Cardiac muscle cell (in vitro differentiated cells and primary cell): ENCODE measurements at places on chromosomes 1 and 21.

GRCh38 chr1:171263901-171264300 lies 15.6 kb downstream of the FMO1 start:
- H3K27me3 ChIP-seq: no peaks in the 10 kb centered on the region
- DNase-seq: no peak
- no peak overlapping the region for H3K4me3 ChIP-seq
- no peak overlapping the region for H3K27ac ChIP-seq
- no peaks in the 10 kb centered on the region for H3K4me1 ChIP-seq

GRCh38 chr1:51519865-51520699 lies 1.0 kb upstream of the EPS15 start:
- no peaks in the 10 kb centered on the region for H3K36me3 ChIP-seq
- H3K27me3 ChIP-seq: no peaks in the 10 kb centered on the region
- H3K27ac ChIP-seq: no peak overlapping the region
- peaks cover 21% of the 10 kb centered on the region for H3K4me1 ChIP-seq
- DNase-seq: no peak
- no peak overlapping the region for H3K4me3 ChIP-seq

- no peak overlapping the region for H3K4me3 ChIP-seq
- H3K36me3 ChIP-seq: peaks cover 5% of the 10 kb centered on the region
- H3K27me3 ChIP-seq: no peaks in the 10 kb centered on the region
These were observed 21.0 kb downstream of the RAD54L start for GRCh38 chr1:46268578-46268977.

DNA sequence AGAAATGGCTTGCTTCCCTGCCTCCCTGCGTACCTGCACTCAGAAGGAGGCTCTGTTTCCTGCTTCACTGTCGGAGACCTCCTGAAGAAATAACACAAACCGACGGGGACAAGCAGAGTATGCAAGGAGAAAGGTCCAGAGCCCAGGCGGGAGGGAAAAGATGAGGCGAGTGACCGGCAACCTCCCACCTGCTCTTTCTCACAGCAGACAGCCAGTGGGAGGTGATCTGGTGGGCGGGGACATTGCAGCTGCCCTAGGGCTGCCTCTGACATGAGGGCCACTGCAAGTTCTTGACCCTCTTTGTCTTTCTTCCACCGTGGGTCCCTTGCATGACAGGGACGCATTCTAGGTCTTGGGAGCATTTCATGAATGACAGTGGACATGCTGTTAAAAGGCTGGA lies 368.2 kb downstream of the CAMTA1 start:
- H3K36me3 ChIP-seq: no peaks in the 10 kb centered on the region
- H3K27me3 ChIP-seq: no peaks in the 10 kb centered on the region
- H3K27ac ChIP-seq: no peak overlapping the region
- no peak overlapping the region for H3K4me3 ChIP-seq
- peak; percentile 22 for DNase-seq

DNA sequence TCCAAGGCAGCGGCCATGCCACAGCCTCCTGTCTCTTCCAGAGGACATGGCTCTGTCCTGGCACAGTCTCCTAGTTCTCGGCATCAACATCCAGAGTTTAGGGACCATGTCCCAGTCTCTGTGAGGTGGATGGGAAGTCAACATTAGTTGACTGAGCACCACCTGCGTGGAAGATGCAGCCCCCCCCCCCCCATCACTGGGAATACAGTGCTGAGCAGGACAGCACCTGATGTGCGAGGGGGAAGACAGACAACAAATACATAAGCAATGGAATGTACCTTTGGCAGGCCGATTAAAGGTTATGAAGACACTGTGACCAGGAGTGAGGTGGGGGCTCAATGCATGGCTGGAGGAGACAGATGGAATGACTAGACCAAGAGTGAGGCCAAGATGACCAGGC lies 26.6 kb downstream of the KNCN start:
- peaks cover 8% of the 10 kb centered on the region for H3K4me1 ChIP-seq
- no peaks in the 10 kb centered on the region for H3K36me3 ChIP-seq
- H3K27ac ChIP-seq: no peak overlapping the region
- H3K27me3 ChIP-seq: peaks cover 50% of the 10 kb centered on the region
- H3K4me3 ChIP-seq: no peak overlapping the region
